IMR-90 (cell line): ENCODE measurements at places on chromosomes 5 and 9. TPM values are rescaled to one million over a fixed set of nuclear protein-coding genes. Genes with fewer than 3 reads are reported as not detected.
A peak's percentile ranks its signal among the peaks of the same experiment; 100 is the strongest.

AQP7 gene
- 0.28 TPM in 1 of 2 replicates, not detected in the other for total RNA-seq

HK3 gene
- not detected in 2 replicates for total RNA-seq

ANKRD33B gene
- 2.5 and 2.8 TPM in 2 replicates for total RNA-seq

SUSD3 gene
- total RNA-seq: 0.28 and 0.54 TPM in 2 replicates

ARAP3 gene
- 1.4 and 2.2 TPM in 2 replicates for total RNA-seq

DNA sequence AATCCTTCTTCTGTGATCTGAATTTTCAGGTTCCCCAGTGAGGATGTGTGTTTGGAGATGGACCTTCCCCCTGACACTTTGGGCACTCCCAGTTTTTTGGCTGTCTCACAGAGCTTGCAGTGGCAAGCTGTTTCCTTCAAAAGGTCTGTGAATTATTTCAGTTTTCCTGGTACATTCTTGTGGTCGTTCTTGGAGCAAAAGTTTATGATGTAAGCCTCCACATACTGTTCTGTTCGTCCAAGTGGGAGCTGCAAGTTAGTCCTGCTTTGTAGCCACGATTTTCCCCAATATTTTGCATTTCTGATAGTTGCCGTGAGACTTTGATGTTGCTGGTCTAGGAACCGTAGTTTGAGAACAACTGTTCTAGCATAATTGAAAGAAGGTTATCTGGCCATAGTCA lies 88.3 kb downstream of the MTAP start:
- no peak for DNase-seq
- H3K27me3 ChIP-seq: no peaks in the 10 kb centered on the region
- no peak overlapping the region for H3K27ac ChIP-seq

GRCh38 chr9:86708918-86709835 lies 238.1 kb downstream of the GAS1 start:
- peaks cover 6% of the 10 kb centered on the region for H3K4me1 ChIP-seq
- no peak overlapping the region for H3K27ac ChIP-seq
- no peak overlapping the region for H3K4me3 ChIP-seq
- no peak for DNase-seq
- H3K36me3 ChIP-seq: no peaks in the 10 kb centered on the region

- DNase-seq: no peak
- H3K4me3 ChIP-seq: no peak overlapping the region
- no peaks in the 10 kb centered on the region for H3K36me3 ChIP-seq
- H3K27me3 ChIP-seq: no peaks in the 10 kb centered on the region
These were observed 13.9 kb downstream of the PCSK5 start for GRCh38 chr9:75904364-75904763.

- no peaks in the 10 kb centered on the region for H3K4me1 ChIP-seq
- H3K36me3 ChIP-seq: no peaks in the 10 kb centered on the region
- no peak for DNase-seq
- H3K27ac ChIP-seq: no peak overlapping the region
- H3K4me3 ChIP-seq: no peak overlapping the region
These were observed 15.6 kb downstream of the OLFM1 start for GRCh38 chr9:135103001-135103446.

GRCh38 chr5:103909391-103909790 lies 346.8 kb upstream of the NUDT12 start:
- H3K27me3 ChIP-seq: no peaks in the 10 kb centered on the region
- no peaks in the 10 kb centered on the region for H3K4me1 ChIP-seq
- no peak overlapping the region for H3K27ac ChIP-seq
- no peak overlapping the region for H3K4me3 ChIP-seq
- no peaks in the 10 kb centered on the region for H3K36me3 ChIP-seq

DNA sequence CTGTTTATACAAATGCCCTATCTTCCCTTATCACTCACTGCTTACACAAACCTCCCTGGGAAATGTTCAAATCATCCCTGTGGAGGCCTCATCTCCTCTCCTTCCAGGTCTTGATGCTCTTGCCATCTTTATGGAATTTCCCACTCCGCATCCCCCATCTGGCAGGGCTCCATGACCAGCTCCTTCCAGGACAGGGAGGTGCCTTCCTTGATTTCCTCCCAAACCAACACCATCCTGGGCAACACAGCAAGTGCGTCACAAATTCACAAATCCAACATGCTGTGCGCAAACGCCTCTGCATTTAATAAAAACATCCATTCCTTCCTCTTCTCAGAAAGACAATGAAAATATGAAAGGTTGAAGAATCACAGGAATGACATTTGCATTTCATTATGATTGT lies 51.7 kb downstream of the EPB41L4A start:
- H3K27ac ChIP-seq: no peak overlapping the region
- no peaks in the 10 kb centered on the region for H3K27me3 ChIP-seq
- no peak overlapping the region for H3K4me3 ChIP-seq
- DNase-seq: no peak
- no peaks in the 10 kb centered on the region for H3K4me1 ChIP-seq

GRCh38 chr5:59193616-59194319 lies 610.9 kb downstream of the RAB3C start:
- no peak overlapping the region for H3K27ac ChIP-seq
- no peaks in the 10 kb centered on the region for H3K4me1 ChIP-seq
- peak; percentile 94 for DNase-seq
- no peak overlapping the region for H3K4me3 ChIP-seq
- peaks cover 5% of the 10 kb centered on the region; the same call in 1 of the 2 replicates for H3K27me3 ChIP-seq

GRCh38 chr5:154791535-154791934 lies 36.4 kb downstream of the LARP1 start:
- H3K27me3 ChIP-seq: no peaks in the 10 kb centered on the region
- DNase-seq: no peak
- H3K4me3 ChIP-seq: no peak overlapping the region

GRCh38 chr9:37221489-37222106 lies 101.2 kb downstream of the ZCCHC7 start:
- H3K27me3 ChIP-seq: no peaks in the 10 kb centered on the region
- DNase-seq: no peak
- no peak overlapping the region for H3K4me3 ChIP-seq
- no peaks in the 10 kb centered on the region for H3K4me1 ChIP-seq

DNA sequence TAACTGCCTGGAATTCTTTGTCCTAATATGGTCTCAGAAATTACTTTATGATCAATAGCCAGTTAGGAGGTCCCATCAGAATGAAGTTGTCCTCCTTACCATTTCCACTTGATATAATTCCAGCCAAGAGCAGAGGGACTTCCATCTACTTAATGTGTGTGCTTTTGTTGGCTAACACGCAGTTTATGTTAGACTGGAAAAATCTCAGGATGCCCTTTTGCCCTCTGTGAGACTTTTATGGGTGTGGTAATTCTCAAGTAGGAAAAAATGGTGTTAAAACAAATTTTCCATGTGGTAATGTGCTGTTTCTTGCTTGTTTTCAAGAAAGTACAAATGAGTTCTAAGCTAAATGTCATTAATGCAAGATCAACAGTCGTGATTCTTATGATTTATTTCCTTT lies 327.1 kb downstream of the MTRR start:
- H3K36me3 ChIP-seq: no peaks in the 10 kb centered on the region
- H3K27me3 ChIP-seq: no peaks in the 10 kb centered on the region
- H3K4me3 ChIP-seq: no peak overlapping the region
- no peak for DNase-seq
- no peaks in the 10 kb centered on the region for H3K4me1 ChIP-seq

- peak overlapping the region; percentile 12; the same call in 1 of the 2 replicates for H3K27ac ChIP-seq
- no peak overlapping the region for H3K4me3 ChIP-seq
- H3K36me3 ChIP-seq: no peaks in the 10 kb centered on the region
- DNase-seq: peak; percentile 61
These were observed 382.3 kb downstream of the ACTL7B start for GRCh38 chr9:108473209-108474112.

GRCh38 chr5:159123700-159124099 lies 24.0 kb upstream of the EBF1 start:
- DNase-seq: no peak
- no peak overlapping the region for H3K27ac ChIP-seq
- H3K27me3 ChIP-seq: peaks cover 5% of the 10 kb centered on the region; the same call in 1 of the 2 replicates
- no peaks in the 10 kb centered on the region for H3K4me1 ChIP-seq
- no peaks in the 10 kb centered on the region for H3K36me3 ChIP-seq

DNA sequence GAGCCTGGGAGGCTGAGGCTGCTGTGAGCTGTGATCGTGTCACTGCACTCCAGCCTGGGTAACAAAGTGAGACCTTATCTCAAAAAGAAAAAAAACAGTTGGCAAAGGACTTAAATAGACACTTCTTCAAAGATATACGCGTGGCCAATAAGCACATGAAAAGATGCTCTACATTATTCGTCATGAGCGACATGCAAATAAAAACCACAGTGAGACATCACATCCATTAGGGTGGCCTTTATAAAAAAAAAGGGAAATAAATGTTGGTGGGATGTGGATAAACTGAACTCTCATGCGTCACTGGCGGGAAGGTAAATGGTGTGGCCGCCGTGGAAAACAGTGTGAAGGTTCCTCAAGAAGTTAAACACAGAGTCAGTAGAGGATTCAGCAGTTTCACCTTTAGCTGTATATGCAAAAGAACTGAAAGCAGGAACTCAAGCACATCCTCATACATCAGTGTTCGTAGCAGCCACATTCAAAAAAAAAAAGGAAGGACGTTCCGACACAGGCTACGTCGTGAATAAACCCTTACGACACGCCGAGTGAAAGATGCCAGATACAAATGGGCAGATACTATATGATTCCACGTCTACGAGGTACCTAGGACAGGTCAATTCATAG lies 24.5 kb upstream of the NRARP start:
- no peak overlapping the region for H3K4me3 ChIP-seq
- H3K27ac ChIP-seq: no peak overlapping the region
- no peaks in the 10 kb centered on the region for H3K36me3 ChIP-seq
- H3K4me1 ChIP-seq: no peaks in the 10 kb centered on the region

DNA sequence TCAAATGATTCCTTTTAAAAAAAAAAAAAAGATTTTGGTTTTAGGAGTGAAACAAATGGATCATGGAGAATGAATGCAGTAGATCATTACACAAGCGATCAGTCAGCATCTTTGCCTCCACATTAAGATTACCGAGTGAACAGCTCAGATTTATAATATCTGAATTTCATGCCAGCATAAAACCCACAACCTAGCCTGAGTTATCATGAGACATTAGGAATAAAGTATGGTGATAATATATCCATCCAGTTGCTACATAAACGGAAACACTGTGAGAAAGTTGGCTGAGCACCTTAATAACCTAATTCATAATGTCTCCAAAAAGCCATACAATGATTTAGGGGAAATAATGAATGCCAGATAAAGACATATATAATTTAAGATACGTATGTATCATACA lies 553.1 kb upstream of the TUSC1 start:
- DNase-seq: no peak
- no peak overlapping the region for H3K27ac ChIP-seq
- no peaks in the 10 kb centered on the region for H3K4me1 ChIP-seq
- no peak overlapping the region for H3K4me3 ChIP-seq
- no peaks in the 10 kb centered on the region for H3K36me3 ChIP-seq

DNA sequence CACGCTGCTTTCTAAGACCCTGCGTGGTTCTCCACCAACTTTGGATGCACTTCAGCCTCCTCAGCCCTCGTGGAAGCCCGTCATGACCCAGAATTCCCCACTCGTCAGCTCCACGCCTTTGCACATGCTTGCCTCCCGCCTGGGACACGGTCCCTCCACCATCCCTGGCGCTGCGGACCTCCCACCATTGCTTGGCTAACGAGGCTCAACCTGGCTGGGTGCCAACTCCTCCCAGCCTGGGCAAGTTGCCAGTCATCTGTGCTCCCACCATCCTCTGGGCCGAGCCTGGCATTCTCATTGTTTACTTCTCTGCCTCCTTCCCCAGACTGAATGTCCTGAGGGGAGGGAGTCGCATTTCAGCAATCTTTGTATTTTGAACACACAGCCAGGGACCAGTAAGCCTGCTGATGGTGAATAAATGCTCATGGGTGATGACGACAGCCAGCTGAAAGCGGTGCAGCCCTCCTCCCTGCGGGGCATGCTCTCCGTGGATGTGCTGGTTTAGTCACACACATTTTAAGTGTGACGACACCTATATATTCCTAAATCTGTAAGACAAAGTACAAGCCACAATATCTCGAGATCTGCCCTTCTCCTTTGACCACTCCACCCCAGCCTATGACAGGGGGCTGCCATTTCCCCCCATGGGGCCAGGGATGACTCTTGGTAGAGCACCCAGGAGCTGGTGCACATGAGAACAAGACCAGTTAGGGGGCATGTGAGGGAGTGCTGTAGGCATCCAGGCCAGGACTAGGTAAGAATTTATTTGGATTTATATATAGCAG lies 37.6 kb downstream of the ANKRD33B start:
- peak overlapping the region; percentile 15; the same call in 1 of the 2 replicates for H3K27ac ChIP-seq
- no peaks in the 10 kb centered on the region for H3K27me3 ChIP-seq
- H3K4me3 ChIP-seq: no peak overlapping the region
- peak; percentile 91 for DNase-seq
- H3K36me3 ChIP-seq: no peaks in the 10 kb centered on the region
- peaks cover 10% of the 10 kb centered on the region for H3K4me1 ChIP-seq

DNA sequence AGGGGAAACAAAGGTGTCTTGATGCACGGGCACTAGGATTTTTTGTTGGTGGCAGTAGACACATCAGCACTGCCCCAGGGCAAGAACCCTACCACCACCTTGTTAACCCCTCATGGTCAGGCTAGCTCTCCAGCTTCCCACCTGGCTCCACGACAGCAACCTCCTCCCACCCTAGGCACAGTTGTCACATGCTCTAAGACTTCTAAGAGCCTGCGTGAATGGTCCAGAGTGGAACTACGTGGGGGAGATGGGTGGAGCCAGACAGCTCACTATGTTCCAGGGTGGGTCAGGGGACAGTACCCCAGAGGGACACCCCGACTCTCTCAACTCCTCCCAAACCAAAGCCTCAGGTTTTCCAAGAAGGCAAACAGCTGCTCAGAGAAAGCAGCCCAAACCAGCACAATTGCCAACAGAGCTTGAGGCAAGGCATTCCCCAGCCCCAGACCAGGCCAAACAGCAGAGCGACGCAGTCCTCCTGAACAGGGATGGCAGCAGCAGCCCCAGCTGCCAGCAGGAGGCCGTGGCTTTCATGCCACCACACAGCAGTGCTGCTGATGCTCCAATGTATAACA lies 78.0 kb downstream of the NRG2 start:
- H3K4me3 ChIP-seq: no peak overlapping the region
- DNase-seq: no peak
- H3K4me1 ChIP-seq: no peaks in the 10 kb centered on the region

DNA sequence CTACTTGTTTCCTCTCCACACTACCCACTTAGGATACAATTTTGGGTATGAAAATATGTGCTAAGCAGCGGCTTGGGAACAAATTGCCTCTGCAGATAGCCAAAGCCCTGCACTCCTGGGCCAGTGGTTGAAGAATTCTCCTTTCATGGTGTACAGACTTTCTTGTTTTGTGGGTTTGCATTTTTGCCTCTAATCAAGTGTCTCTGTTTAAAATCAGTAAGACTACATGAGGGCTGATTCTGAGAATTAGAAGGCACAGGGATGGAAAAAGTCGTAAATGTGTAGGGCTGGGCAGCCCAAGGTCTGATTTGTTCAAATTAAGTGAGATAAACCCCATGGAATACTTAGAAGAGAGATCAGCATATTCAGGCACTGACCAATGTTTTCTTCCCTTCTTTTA lies 103.7 kb upstream of the CD180 start:
- DNase-seq: no peak
- peaks cover 12% of the 10 kb centered on the region for H3K4me1 ChIP-seq

- H3K36me3 ChIP-seq: no peaks in the 10 kb centered on the region
- no peak overlapping the region for H3K27ac ChIP-seq
- no peaks in the 10 kb centered on the region for H3K4me1 ChIP-seq
- no peak overlapping the region for H3K4me3 ChIP-seq
- no peaks in the 10 kb centered on the region; the same call in 1 of the 2 replicates for H3K27me3 ChIP-seq
These were observed 322.6 kb upstream of the WWC1 start for GRCh38 chr5:167968837-167969236.
